Fibroblast of upper back skin (primary cell): ENCODE measurements at places on chromosomes 12 and 14.
A peak's percentile ranks its signal among the peaks of the same experiment; 100 is the strongest.

GRCh38 chr14:99351166-99352007 lies 79.4 kb upstream of the BCL11B start:
- DNase-seq: no peak

- no peak for DNase-seq
These were observed 505.4 kb downstream of the CCER1 start for GRCh38 chr12:90449611-90450010.

DNA sequence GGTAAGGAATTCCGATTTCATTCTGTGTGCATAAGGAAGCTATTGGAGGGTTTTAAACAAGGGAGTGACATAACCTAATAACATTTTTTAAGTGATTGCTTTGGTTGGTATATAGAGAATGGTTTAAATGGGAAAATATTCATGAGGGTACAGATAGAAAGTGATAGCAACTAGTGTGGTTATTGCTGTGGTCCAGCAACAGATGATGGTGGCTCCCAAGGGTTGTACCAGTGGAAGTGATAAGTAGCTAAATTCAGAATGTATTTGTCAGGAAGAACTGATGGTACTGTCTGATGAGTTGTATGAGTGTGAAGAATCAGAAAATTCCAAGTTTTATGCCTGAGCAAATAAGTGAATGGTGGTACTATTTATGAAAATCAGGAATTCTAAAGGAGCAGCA lies 2.6 kb upstream of the CNOT2 start:
- no peak for DNase-seq

DNA sequence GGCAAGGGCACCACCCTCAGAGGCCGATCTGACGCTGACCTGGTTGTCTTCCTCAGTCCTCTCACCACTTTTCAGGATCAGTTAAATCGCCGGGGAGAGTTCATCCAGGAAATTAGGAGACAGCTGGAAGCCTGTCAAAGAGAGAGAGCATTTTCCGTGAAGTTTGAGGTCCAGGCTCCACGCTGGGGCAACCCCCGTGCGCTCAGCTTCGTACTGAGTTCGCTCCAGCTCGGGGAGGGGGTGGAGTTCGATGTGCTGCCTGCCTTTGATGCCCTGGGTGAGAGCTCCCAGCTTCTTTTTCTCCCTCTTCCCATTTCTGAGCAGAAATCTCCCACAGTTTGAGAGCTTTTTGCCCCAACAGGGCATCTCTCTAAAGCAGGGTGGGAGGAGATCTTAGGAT lies 1.8 kb downstream of the OAS1 start:
- DNase-seq: no peak

DNA sequence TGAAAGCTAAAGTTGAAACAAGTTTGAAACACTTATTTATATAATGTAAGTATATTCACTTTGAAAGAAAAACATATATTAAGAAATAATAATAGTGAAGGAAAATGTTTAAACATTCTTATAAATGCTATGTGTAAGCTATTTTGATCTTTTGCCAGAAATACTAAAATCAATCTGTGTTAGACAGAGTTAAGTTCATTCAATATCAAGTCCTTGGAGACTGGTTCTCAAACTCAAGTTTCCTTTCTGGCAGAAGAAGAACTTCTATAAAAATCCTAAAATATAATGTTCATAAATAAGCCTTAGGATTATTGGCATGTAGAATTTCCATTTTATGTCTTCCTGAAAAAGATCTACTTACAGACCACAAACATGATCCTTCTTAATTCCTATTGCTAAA lies 45.3 kb downstream of the TAOK3 start:
- no peak for DNase-seq

- no peak for DNase-seq
These were observed 256.5 kb downstream of the EMP1 start for GRCh38 chr12:13452955-13453570.

GRCh38 chr12:18261273-18261672 lies at the start of gene PIK3C2G:
Gene PIK3C2G, plus strand, starts transcription at chr12:18261518. Its CDS starts 20,564 bp downstream, at chr12:18282082.
- no peak for DNase-seq

GRCh38 chr12:48997719-48998496 lies 1.3 kb downstream of the DDN start:
- no peak for DNase-seq

- no peak for DNase-seq
These were observed 4.8 kb upstream of the PLEK2 start for GRCh38 chr14:67416810-67417209.

DNA sequence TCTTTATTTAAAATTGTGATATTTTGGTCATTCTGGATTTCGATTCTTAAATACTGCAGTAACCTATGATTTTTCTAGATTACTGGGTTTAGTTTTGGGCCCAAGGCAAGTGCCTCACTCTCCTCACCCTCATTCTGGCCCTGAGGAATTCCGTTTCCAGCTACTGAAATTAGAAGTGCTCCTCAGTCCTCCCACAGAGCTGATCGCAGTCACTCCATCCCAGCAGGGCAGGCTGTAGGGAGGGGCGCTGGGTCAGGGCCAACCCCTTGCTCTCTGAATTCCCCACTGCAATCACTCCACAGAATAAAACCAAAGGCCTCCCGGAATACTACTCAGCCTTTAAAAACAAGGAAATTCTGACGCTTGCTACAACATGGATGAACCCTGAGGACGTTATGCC lies 66.5 kb upstream of the DIO3 start:
- DNase-seq: no peak

GRCh38 chr14:24092110-24092504 lies 2.0 kb upstream of the PCK2 start:
- DNase-seq: no peak

GRCh38 chr12:132428936-132429601 lies 60.9 kb upstream of the FBRSL1 start:
- DNase-seq: no peak

- DNase-seq: peak; percentile 61
These were observed 358.6 kb downstream of the EGLN3 start for GRCh38 chr14:33592297-33592696.

DNA sequence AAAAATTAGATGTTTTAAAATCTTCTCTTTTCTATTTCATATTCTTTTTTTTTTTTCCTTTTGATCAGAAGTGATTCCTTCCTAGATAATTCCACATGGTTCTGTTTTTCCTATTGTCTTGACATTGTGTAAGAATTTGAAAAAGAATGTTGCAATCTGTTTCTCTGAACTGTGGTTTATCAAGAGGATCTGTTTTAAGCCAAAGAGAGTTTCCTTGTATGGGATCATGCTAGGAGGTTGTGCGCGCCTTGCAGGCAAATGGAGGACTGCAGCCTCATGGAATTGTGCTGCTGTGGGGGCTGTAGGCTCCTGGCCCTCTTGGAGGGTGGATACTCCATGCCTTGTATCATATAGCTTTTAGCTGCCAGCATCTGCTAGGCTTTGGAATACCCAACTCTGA lies 43.3 kb upstream of the MBIP start:
- no peak for DNase-seq

DNA sequence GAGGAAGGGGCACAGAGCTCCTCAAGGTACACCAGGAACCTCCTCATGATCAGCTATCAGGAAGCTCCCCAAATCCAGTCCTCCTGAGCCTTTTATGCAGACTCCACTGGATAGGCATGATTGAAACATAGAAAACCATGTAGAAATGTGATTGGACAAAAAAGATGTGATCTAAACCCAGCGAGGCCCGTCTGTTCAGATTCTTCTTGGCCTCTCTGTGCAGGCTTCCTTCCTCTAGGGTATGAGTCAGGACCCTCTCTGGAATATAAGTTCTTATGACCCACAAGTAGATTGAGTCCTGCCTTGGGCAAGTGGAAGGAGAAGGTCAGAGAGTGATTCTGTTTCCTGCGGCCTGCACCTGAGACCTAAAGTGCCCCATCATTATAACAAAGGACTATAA lies 166.3 kb downstream of the PHLDA1 start:
- no peak for DNase-seq

- DNase-seq: no peak
These were observed 218.0 kb downstream of the DPY19L2 start for GRCh38 chr12:63450334-63450733.

GRCh38 chr12:130984183-130985058 lies 30.7 kb downstream of the ADGRD1 start:
- DNase-seq: no peak

DNA sequence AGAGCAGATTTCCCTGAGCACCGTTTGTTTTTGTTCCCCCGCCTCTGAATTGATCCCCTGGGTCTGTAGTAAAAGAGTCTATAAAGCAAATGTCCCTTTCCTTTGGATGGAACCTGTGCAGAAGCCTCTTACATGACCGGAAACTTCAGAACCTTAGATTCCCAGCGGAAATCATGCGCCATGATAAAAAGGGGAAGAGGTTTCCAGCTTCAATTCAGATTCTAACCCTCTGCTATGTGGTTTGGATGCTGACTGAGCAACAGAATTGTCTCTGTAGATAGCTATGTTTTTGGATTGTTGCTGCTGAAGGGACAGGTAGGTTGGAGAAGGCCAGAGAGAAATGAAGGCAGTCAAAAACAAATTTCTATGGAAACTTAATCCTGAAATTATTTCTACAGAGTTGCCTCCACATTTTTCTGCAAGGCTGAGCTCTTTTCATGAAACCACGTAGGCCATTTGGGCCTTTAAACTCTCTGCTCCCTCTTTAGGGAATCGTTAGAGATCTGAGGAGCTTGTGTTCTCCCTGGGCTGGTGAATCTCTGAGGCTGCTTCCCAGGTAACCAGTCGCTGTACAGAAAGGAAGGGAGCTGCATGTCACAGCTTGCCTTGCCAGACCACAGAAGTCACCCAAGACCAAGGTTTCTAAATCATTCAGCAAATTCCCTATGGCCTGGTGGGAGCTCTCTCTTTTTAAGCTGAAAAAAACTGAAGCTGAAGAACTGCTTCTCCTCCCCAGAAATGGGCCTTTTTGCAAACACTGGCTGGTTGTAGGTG lies 28.7 kb upstream of the OR10P1 start:
- DNase-seq: no peak

DNA sequence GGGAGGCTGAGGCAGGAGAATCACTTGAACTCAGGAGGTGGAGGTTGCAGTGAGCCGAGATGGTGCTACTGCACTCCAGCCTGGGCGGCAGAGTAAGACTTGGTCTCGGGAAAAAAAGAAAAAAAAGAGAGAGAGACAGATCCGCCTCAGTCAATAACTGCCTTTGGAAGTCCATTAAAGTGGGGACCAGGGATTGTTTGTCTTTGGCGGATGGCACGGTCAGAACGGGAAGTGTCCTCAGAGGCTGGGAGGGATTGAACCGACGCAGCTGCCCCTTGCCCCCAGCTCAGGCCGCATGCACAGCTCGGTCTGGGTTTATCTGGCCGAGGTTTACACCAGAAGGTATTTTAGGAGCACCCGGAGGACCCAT lies 54.4 kb downstream of the TESC start:
- no peak for DNase-seq

DNA sequence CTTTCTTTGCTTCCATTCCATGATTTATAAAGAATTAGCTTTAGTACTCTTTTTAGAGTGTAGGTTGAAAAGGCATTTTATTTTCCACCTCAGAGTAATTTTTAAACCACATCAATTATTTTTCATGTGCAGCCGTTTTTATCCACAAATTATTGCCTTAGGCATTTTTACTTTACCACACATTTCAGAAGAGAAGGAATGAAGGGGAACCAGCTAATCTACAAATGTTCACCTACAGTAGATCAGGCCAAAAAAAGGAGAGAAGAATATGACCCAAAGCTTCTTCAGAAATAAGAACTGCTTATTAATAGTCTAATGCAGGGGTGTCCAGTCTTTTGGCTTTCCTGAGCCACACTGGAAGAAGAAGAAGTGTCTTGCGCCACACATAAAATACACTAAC lies 19.8 kb upstream of the NTN4 start:
- DNase-seq: no peak

GRCh38 chr12:104219361-104219892 lies 3.8 kb downstream of the TXNRD1 start:
- DNase-seq: peak; percentile 97

DNA sequence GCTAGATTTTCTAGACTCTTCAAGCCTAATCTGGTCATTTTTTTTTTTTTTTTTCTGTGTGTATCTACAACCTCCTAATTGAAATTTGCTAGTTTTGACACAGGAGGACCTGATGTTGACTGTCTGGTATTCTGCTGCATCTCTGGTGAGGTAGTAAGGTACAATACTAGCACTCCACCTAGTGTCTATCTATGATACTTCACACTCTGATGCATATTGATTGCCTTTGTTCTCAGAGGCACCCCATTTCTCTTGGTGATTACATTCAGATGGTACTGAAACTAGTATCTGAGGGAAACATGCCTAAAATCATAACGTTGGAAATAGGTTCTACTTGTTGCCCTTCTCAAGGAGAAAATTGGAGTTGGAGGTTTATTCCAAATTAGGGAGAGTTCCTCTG lies 930.5 kb upstream of the NOVA1 start:
- peak; percentile 55 for DNase-seq

GRCh38 chr14:89902881-89903280 lies 51.6 kb downstream of the EFCAB11 start:
- peak; percentile 41 for DNase-seq

DNA sequence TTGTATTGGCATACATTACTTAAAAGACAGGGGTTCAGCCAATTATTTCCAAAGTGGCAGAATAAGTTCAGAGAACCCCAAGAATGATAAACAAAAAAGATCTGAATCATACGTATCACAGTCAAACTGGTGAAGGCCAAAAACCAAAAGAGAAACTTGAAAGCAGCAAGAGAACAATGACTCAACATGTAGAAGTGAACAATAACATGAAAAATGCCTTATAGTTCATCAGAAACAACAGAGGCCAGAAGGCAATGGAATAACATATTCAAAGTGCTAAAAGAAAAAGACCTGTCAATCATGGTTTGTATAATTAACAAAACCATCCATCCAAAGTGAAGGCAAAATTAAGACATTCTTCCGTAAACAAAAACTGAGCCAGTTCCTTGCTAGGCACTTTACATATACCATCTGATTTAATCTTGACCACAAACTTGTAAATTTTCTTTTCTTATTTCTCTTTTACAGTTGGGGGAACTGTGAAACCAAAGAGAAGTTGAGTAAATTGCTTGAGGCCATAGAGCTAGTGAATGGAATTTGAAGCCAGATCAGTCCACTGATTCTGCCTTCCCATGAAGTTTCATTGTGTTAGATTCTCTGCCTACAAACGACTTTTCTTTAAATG lies 232.1 kb upstream of the SEL1L start:
- no peak for DNase-seq

GRCh38 chr12:56040151-56040550 lies 1.6 kb upstream of the RPS26 start:
- DNase-seq: no peak

- DNase-seq: no peak
These were observed 3.4 kb downstream of the ZNF384 start for GRCh38 chr12:6685814-6686213.

DNA sequence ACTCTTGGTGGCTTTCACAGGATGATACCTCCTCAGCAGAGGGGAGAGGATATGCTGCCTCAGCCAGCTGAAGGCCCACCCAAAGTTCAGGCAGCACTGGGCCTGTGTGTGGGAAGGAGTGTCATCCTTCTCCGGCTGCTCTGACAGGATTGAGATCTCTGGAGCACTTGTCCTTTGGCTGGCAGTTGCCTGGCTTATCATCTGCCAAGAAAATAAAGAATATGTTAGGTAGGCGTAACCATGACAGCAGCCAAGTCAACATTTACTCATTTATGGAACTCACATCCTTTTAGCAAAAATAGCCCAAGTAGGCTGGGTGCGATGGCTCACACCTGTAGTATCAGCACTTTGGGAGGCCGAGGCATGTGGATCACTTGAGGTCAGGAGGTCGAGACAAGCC lies 68.5 kb downstream of the PPFIBP1 start:
- DNase-seq: peak; percentile 60
